NCI-H146 (cell line): ENCODE measurements at places on chromosomes 3 and 15.

DNA sequence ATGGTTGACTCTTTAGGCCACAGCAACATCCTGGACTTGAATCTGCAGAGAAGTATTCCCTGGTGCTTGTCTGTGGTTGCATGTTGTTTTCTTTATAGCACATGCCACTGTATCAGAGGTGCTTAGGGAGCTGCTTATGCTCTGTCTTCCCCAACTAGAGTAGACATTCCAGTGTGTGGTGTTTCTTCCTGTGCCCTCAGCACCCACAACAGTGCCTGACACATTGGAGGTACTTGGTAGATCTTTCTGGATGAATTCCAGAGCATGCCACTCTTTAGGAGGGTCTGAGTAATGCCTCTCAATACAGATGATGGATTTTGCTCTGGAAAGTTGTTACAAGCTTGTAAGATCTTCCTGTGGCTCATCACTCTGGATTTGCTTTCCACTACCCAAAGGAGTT, 117.6 kb downstream of the CHDH start:
- DNase-seq, result no peak

GRCh38 chr3:56667973-56668579, 15.0 kb downstream of the TASOR start:
- no peak for DNase-seq

GRCh38 chr3:124158168-124158881, 166.4 kb upstream of the ROPN1 start:
- no peak for DNase-seq

GRCh38 chr3:16058521-16058920, 116.0 kb upstream of the GALNT15 start:
- no peak for DNase-seq

GRCh38 chr15:40379374-40379773, 3.1 kb upstream of the KNSTRN start:
- DNase-seq, result no peak

- DNase-seq, result no peak
Observed at GRCh38 chr15:29522373-29523276, 253.0 kb upstream of the NSMCE3 start.

DNA sequence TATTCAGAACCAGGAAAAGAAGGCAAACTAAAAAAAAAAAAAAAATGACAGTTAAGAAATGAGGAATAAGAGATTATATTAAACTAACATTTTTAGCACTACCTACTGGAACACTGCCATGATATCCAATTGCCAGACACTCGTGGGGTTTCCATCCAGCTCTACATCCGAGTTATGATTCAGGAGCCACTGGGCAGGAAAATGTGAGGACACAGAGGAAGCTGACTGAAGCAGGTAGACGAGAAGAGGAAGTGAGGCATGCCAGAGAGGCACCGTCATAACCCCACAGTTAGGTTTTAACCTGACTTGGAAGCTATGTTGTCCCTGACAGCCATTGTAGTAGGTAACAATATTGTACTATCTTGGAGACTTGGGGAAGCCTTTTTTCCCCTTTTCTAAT, 495.0 kb downstream of the NLGN1 start:
- no peak for DNase-seq

GRCh38 chr3:62605413-62606068, 232.2 kb upstream of the FEZF2 start:
- no peak for DNase-seq
